ENCODE measurements at places on chromosomes 11 and 22.

DNA sequence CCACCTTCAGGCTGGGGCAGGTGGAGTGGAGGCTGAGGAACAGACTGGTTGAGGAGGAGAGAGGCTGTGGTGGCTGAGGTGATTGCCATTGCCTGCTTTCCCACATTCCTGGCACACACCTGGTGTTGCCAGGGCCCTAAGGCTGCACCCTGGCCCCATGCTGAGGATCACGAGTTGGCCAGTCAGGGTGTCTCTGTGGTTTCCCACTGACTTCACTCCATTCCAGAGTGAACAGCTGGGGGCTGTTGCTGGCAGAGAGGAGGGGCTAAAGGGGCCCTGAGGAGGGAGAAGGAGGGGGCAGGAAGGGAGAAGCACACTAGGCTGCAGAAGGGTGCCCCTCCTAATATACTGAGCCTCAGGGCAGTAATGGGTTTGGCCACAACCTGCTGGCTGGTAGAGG, 1.8 kb downstream of the TMEM86A start:
- no peak for DNase-seq

- DNase-seq: peak; percentile 55
These were observed 11.4 kb upstream of the ANKK1 start for GRCh38 chr11:113376156-113376555.

- peak; percentile 84 for DNase-seq
These were observed 120.1 kb upstream of the SLC5A12 start for GRCh38 chr11:26841818-26842473.

- DNase-seq: peak; percentile 95
These were observed 19.2 kb upstream of the TALDO1 start for GRCh38 chr11:727859-728748.

- no peak for DNase-seq
These were observed 5.4 kb downstream of the NADSYN1 start for GRCh38 chr11:71458146-71459070.

DNA sequence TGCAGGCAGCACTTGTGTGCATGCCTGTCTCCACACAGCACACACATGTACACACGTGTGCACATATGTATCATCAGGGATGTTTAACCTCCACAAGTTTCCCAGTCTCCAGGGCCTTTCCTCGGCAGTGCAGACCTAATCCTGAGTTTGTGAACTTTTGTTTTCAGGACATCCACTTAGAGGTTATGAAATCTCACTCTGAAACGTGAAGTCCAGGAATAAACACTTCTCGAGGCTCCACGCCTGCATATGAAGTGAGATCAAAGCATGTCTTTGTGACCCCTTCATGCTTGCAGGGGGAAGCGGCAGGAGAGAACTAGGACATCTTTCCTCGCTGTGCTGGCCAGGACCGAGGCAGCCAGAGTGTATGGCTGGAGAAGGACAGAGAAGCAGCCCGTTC, 3.1 kb downstream of the SHISAL1 start:
- peak; percentile 42 for DNase-seq

- no peak for DNase-seq
These were observed 54.3 kb downstream of the BCR start for GRCh38 chr22:23234409-23235161.

DNA sequence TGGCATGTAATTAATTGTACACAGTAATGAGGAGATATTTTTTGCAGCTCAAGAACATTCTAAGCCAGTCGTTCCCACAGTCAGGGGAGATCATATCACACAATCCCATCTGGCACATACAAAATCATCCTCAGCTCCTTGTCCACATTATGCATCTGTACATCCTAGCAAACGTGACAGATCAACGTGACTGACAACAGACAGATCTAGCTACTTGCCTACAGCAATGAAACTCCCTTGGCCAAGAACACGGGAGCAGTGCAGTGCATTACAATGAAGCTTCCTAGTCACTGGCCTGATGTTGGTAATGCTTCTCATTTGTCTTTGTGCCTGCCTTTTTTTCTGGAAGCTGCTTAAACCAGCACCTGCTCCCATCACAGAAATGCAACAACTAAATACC, 24.5 kb upstream of the GUCY1A2 start:
- DNase-seq: peak; percentile 5

- DNase-seq: no peak
These were observed 10.3 kb upstream of the FIBIN start for GRCh38 chr11:26983645-26984044.

- peak; percentile 56 for DNase-seq
These were observed 7.3 kb downstream of the PARVB start for GRCh38 chr22:44031158-44031952.

GRCh38 chr11:87351676-87352075, 313.9 kb downstream of the TMEM135 start:
- DNase-seq: no peak

DNA sequence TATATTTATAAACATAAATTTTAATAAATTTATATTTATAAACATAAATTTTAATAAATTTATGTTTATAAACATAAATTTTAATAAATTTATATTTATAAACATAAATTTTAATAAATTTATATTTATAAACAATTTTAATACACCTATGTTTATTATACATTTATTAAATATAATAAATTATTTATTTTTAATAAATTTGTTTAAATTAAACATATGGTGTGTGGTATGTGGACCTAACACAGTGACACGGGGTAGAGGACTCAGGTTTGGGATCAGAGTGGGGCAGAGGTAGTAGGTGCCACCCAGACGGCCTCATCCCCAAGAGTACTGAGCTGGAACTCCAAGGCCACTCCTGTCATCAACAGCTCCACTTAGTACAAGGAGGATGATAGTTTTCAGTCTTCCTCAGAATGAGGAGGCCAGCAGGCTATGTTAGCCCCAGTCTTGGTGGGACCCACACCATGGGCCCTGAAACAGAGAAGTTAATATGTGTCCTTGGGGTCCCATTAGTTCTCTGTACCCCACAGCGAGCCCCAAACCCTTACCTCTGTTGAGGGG, 46.7 kb upstream of the BID start:
- no peak for DNase-seq

DNA sequence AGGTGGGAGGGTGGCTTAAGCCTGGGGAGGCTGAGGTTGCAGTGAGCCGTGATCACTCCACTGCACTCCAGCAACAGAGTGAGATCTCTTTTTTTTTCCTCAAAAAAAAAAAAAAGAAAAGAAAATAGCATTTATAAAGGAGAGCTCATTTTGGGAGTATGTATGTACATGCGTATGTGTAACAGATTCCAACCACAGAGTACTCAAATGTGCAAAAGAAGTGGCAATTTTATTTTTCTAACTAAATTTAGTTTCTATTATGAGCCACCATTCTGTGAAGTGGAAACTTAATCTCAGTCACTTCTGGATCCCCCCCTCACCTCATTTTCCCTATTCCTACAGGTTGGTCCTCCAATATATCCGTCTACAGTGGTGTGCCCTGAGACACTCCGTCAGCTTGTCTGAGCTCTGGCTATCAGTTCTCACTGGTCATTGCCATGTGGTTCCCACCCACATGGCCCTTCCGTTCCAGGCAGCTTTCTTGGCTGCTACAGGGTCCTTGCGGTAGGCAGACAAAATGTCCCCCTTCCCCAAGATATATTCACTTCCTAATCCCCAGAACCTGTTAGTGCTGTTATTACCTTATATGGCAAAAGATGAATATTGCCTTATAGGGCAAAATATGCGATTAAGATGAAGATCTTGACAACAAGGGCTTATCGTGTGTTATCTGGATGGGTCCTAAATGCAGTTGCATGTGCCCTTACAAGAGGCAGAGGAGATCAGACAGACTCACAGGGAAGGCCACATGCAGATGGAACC, 35.8 kb upstream of the TSKU start:
- no peak for DNase-seq

DNA sequence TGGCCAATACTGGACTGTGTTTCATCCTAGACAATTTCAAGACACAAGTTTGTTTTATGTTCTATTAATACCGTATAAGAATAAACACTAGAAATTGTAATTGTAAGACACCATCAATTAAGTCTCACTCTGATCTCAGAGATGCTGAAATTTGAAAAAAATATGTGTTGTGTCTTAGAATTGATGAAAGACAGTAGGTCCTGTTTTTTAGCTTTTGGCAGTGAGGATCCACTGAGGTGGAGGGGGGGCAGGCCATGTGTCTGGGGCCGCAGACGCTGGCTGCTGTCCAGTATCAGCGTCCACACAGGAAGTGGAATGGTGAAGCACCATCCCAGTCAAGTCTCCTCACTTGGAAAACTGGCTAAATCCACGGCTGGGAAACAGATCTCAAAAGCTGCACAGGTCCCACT, 22.5 kb upstream of the ALG8 start:
- DNase-seq: peak; percentile 55

DNA sequence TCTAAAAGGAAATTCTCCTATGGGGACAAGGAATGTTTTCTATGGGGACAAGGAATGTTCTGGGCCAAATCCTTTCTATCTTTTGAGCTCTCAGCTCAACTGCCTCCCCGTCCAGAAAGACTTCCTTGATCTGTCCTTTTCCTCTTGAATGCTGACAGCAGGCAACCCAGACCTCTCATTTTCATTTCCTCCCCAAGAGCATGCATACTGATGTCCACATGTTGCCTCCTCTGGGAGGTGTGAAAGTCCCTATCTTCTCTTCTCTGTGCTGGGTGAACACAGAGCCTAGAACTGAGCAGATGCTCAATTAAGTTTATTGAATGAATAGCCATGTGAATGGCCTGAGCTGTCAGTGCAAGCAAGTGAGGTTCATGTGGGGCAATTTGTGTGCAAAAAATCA, 331.9 kb upstream of the NARS2 start:
- no peak for DNase-seq

DNA sequence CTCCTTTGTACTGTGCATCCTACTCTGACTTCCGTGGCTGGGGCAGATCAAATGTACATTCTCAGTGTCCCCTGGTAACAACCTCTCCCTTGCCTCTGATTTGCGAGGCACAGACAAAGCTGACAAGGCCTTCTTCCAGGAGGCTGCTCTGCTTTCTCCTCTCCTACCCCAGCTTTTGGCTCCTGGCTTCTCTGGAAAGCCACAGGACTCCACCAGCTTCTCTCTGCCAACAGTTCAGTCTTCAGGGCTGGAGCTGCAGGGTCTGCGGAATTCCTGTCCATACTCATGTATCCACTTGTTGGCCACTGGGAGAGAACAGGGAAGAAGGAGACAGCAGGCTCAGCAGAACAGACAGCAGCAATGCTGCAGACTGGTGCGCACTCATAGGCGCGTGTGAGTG, 44.4 kb downstream of the P4HA3 start:
- no peak for DNase-seq

GRCh38 chr11:2207212-2207611, 35.6 kb upstream of the TH start:
- no peak for DNase-seq

DNA sequence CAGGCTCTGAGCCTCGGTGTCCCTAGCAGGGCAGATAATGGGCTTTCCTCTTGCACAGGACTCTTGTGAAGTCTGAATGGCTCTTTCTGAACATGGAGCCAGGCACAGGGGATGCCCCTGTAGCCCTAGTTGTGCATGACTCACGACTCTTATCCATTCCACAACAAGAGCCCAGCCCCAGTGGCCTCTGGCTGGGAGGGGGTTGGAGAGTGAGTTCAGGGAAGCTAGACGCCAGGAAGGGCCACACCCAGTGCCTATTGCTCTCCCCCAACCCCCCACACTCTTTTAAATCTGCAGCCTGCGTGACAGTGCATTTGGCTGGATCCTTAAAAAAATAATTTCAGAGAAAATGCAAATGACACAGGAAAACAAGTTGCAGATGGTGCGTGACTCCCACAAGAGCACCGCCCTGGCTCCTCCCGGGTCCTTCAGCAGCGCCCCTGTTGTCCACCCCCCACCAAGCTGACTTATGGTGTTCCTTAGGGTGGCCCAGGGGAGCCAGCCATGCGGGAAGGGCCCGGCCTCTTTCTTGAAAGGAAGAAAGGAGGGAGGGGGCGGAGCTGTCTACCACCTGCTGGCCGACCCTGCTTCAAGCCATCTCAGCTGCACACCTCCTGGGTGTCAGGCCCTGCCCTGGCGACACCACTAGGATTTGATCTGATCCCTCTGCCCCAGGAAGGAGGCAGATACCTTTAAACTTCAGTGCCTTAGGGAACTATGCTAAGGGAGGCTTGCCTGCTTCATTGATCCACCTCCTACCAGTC, 74.7 kb downstream of the MN1 start:
- peak; percentile 93 for DNase-seq

DNA sequence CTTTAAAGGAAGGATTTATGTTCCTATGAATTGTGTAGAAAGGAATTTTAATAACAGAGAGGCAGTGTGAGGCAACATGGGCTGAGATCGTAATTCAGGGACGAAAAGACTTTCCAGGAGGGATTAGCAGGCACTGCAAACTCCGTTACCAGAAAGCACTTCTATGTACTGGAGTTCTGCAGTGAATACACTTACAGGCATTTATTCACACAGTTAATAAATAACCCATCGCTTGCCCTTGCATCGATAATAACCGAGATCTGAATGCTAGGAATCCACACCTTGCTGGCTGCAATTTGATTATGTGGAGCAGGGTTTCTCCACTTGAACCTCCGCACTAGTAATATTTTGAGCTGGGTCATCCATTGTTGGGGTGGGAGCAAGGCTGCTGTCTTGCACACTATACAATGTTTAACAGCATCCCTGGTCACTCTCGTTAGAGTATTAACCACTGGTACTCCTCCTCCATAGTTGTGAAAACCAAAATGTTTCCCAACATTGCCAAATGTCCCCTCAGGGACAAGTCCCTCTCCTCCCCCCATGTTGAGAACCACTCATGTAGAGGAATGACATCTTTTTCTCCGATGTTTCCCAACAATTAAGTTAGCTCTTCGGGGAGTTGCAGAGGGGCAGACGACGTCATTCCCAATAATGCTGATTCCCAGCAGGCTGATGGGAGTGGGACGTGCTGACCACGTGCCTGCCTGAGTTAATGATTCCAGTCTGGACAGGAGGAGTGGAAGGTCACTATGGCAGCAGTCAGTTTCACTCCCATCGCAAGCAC, 99.5 kb downstream of the SNX19 start:
- no peak for DNase-seq

GRCh38 chr22:35981900-35982299, 46.7 kb downstream of the RBFOX2 start:
- no peak for DNase-seq

DNA sequence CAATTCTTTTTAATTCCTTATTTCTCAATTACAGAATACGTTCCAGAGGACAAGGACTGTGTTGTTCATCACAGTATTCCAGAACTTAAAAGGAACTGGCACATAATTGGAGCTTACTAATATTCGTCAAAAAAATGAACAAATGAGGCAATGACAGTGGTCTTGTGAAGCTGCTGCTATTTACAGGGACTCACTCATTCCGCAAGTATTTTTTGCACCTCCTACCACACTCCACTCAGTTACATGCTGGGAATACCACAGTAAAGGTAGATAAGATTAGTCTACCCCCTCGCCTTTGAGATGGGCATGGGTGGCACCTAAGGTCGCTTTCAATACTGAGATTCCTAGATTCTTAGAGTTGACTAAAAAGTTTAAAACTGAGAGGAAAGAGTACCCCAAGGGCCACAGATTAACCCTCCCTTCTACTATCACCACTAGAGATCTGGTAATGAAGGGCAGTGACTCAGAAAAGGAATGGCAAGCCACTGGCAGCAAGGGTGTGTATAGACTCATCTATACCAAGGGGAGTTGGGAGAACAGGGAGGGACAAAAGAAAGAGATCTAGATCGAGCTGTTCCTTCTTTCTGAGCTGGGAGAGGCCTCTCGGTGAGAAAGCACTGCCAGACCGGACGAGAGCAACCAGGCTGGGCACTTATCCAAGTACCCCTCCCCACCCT, 85.0 kb downstream of the RPL27A start:
- peak; percentile 56 for DNase-seq

All from cardiac fibroblast (primary cell).